Hematopoietic multipotent progenitor cell treated with erythropoietin and hydrocortisone succinate and interleukin-3 and kit ligand, for 15 days (in vitro differentiated cells): ENCODE measurements at places on chromosomes 5 and 9.

DNA sequence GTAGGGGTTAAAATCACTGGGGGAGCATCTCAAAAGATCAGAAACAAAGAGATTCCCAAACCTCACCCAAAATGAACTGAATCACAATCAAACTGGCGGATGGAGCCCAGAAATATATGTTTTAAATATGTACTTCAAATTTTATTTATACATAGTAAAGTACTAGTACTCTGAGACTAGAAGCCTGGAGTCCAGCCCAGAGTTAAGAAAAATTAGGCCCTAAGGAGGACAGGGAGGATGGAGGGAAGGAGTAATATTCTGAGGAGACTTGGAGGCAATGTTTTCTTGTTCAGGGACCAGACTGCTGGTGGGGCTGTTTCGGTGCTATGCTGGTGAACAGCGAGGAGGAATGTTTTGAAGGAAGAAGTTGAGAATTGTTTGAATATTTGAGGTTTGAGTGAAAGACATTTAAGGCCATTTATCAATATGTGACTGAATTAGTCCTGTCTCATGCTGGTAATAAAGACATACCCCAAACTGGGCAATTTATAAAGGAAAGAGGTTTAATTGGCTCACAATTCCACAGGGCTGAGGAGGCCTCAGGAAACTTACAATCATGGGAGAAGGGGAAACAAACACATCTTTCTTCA, 552.4 kb upstream of the DAB2 start:
- DNase-seq, result no peak

- no peak for DNase-seq
These were observed 27.6 kb upstream of the SMIM23 start for GRCh38 chr5:171757853-171758535.

DNA sequence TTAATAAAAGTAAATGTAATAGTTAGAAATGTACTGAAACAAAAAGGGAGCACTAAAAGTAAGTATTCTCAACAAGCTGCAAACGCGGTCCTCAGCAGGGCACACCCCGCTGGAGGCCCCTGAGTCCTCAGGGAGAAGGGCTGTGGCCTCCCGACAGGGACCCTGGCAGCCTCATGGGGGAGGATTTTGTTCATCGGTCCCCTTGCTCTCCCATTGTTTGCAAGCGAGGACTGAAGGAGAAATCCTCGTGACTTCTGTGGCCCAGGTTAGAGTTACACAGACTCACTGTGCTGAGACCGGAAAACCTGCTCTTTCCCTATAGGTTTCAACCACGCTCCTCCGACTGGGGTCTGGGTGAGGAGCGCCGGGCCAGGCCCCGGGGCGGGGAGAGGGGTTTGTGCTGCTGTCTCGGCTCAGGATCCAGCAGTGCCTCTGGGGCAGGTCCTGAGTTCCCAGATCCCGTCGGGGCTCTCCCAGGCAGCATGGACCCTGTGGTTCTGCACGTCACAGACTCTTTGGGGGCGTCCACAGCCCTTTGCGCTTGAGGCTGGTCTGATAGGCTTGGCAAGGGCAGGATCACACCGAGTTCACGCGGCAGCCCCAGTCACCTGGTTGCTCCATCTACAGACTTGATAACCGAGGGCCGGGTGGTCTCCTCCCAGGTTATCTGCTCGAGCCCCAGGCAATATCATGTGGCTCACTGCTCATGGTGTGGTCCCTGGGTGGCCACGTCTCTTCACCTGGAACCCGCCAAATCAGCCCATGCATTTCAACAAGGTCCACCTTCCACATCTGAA, 38.8 kb downstream of the MRPL36 start:
- no peak for DNase-seq

DNA sequence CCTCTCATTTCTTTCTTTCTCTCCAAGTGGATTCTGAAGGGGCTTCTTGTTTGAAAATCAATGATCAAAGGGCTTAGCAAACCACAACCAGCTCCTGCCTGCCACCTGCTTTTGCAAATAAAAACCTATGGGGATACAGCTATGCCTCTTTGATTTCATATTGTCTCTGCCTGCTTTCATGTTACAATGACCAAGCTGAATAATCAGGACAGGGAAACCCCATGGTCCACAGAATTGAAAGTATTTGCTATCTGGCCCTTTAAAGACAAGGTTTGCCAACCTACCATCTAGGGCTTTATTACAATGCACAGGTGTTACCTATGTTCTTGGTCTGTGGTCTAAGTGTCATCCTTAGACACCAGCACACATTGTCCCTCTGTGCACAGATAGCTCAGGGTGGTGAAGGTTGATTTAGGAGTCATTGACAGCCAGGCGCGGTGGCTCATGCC, 28.8 kb upstream of the PLIN2 start:
- DNase-seq, result no peak

DNA sequence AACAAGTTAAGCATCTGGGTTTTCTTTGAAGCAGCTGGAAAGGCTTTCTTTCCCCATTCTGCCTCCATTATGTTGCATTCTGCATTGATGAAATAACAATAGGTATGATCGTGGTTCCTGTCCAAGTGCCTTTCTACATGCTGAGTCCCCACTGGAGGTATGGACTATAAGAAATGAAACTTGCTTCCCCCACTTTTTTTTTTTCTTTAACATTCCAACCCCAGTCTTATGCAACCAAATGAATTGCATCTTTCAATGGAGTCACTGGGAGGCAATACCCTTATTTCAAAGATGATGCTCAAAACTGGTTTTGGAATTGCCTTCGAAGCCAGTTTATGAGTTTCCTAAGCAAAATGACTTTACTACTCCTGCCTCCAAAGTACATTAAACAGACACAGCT, 58.9 kb downstream of the ARSB start:
- no peak for DNase-seq

GRCh38 chr9:83964973-83965349, 15.1 kb downstream of the HNRNPK start:
- no peak for DNase-seq

- no peak for DNase-seq
These were observed 101.4 kb downstream of the PPARGC1B start for GRCh38 chr5:149831492-149831891.

- DNase-seq, result no peak
These were observed 395.4 kb downstream of the CSNK1G3 start for GRCh38 chr5:123907349-123907748.

DNA sequence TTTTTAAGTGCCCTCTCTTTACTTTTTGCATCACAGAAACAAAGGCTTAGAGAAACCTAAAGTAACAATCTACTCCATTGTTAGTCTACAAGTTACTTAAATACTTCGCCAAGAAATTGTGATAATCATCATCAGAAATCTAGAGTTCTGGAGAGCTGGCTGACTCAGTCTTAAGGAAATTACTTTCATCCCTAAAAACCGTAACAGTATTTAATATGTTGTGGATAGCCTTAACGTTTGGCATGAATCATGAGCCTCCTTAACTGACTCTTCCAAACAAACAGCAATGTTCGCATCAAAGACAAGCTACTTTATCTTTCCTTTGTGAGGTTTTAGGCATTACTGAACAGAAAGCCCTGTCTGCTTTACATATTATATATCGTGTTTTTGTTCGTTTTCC, 128.7 kb downstream of the NIPBL start:
- DNase-seq, result no peak

DNA sequence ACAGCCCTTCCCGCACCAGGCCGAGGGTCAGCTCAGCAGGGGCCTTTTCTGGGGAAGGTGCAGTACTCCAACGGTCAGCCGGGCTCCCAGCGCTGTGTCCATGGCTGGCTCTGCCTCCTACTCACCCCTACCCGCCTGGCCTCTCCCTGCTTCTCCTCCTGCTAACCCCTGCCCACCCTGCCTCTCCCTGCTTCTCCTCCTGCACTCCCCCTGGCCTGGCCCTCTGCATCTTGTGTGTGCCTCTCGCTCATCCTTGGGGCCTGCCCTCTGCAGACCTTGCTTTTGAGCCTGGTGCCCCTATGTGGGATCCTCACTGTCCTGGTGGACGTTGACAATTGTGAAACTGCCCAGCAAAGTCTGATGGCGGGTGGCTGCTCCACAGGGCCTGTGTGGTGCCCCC, 274.6 kb upstream of the IRX2 start:
- DNase-seq, result no peak

GRCh38 chr9:38288502-38288901, 104.0 kb upstream of the ALDH1B1 start:
- DNase-seq, result no peak

DNA sequence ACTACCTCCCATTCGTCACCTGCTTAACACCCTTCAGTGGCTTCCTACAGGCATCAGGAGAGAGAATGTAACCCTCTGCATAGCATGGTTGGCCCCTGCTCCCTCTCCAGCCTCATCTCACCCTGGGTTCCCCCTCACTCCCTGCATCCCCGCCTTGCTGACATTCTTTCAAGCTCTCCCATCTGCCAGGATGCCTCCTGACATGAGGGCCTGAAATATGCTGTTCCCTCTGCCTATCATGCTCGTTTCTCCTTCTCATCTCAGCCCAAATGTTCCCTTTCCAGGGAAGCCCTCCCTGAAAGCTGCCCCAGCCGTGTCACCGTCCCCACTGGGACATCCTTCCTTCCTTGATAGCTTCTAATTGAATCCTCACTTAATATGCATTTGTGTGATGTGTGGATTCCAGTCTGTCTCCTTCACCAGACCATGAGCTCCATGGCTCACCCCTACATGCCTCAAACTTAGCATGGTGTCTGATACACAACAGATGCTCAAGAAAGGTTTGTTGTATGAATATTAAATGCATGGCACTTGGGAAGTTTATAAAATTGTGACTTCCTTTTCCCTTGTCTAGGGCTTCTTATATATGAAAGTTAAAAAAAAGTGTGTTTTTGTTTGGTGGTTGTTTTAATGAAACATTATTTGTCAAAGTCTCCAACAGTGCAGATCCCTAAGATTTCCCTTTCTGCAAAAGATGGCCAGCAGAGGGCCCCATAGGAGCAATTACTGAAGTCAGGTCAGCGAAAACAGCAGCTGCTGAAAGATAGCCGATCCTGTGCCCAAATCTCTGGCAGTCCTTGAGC, 7.3 kb upstream of the C5orf58 start:
- peak; percentile 55 for DNase-seq

DNA sequence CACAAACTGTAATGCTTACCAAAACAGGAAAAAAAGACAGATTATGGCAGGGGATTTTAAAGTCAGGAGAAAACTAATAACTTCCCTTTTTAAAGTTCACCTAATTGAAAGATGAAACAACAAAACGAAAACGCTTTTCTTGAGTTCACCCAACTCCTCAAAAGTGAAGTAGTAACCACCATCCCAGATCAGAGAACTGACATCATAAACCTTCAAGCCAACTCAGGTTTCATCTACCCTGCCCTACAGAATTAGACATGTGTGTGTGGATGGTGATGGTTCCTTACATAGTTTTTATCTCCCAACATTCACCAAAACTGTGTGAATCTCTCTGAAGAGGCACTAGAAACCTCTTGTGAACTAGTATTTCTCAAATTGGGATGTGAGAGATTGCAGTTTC, 195.2 kb upstream of the PTGER4 start:
- DNase-seq, result no peak

GRCh38 chr9:112065806-112066606, 109.1 kb downstream of the SUSD1 start:
- DNase-seq, result no peak

- DNase-seq, result no peak
These were observed 4.5 kb downstream of the SPARC start for GRCh38 chr5:151682240-151682639.

DNA sequence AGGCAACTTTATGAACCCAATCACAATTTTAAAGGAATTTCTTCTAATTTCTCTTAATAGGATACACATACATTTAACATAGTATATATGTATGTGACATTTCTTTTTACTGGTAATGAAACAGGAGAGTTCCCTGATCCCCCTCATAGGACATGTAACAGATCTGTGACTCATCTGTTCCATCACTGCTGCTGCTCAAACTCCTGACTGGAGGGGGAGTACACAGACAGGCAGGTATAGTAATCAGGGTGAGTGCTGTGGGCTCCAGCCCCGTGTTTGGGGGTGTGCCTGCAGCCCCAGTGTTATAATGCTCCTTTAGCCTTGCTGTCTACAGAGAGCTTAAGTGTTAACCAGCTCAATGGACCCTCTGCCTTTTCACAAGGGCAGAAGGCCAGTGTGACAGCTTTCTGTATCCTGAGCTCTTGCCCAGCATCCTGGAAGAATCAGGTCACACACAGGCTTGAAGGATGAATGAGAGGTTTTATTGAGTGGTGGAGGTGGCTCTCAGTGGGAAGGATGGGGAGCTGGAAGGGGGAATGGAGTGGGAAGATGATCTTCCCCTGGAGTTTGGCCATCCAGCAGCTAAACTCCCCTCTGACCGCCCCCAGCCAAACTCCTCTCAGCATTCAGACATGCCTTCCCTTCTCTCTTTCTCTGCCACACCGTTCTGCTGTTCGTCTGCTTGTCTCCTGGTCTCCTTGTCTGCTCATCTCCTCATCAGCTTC, 161.3 kb downstream of the ZNF608 start:
- DNase-seq, result no peak
